GM12891 (cell line): ENCODE measurements at places on chromosomes 7 and 10.

- DNase-seq, result no peak
Measured at GRCh38 chr7:87344446-87344845, 1.0 kb upstream of the CROT start.

DNA sequence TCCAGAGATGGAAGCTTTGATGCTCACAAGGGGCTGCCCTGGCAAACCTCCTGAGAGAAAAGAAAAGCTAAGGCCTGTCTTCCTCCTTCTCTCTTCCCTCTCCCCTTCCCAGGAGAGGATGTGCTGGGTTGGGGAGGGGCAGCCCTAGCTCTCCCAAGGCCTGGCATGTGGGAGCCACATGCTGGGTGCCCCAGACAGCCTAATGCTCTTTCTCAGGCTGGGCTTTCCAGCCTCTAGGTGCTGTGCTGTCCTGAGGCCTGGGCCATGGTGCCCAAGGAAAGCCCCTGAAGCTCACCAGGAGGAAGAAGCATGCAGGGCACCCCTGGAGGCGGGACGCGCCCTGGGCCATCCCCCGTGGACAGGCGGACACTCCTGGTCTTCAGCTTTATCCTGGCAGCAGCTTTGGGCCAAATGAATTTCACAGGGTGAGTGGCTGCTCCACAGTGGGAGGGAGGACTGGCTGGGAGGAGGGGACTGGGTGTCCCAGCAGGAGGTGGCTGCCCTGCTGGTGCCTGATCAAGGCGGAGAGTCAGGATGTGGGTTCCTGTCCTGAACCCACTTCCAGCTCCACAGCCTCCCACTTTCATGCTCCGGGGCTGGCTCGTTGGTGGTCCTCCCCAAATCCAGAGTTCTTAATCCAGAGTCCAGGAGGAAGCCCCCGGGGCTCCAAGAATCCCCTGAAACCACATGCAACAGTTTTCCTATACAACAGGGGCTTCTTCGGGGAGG, 1.7 kb downstream of the CPA5 start:
- DNase-seq, result no peak

- DNase-seq, result no peak
Measured at GRCh38 chr7:108263425-108263824, 133.3 kb upstream of the LAMB4 start.

- DNase-seq, result no peak
Measured at GRCh38 chr10:63664341-63664885, 143.2 kb downstream of the REEP3 start.

DNA sequence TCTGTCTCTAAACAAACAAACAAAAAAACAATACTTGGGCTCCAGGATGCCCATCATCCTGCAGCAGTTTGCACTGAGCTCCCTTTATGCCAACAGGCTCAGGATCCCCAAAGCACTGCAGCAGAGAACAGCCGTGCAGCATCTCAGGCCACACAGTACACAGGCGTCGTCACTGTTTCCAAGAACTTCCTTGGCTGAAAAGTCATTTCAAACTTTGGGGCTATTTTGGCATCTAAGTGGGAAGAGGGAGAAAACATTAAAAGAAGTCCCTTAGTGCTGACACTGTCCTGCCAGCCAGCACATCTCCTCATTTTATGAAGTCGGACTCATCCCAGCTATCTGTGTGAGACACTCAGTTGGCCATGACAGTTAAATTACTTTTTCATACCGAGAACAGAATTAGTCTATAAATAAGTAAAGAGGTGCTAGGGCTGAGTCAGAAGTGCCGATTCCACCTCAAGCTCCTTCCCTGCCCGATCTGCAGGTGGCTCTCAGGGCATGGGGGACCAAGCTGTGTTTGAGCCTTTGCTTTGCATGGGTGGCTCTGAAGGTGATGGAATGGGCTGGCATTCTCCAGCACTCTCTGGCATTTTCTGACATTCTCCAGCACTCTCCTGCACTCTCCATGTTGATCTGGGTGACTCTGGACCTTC, 68.5 kb downstream of the PTPRN2 start:
- no peak for DNase-seq

GRCh38 chr7:142412551-142413193, 154.8 kb upstream of the PRSS58 start:
- peak; percentile 27 for DNase-seq

DNA sequence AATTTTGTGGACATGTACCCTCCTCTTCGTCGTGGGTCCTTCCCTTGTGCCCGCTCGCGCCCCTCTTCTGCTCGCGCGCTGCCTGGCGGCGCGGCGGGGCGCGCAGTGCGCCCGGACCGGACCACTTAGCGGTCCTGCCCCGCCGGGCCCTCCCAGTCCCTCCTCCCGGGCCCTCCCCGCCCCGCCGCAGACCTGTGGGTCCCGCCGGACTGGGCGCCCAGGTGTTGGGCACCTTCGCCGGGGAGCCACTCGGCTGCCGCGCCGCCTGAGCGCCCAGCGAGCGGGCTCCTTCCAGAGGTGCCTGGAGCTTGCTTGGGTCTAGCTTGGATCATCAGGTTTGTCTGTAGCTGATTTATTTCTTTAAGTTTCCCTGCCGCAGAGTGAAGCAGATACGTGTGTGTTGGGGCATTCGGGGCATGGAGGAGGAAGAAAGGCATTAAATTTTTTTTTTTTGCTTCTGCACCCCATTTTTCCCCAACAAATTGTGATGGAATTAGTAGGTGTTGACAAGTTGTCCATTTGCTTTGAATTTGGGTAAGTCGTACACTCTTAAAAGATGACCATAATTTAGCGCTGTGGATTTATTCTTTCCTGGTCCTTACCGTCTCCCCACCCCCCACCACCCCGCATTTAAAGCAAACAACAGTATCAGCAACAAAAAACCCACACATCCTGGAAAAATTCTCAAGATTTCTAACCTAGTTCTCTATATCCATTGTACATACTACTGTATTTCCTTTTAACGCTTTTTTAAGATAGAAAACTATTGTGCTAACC, 905 bp downstream of the C1GALT1 start:
- peak; percentile 23 for DNase-seq

DNA sequence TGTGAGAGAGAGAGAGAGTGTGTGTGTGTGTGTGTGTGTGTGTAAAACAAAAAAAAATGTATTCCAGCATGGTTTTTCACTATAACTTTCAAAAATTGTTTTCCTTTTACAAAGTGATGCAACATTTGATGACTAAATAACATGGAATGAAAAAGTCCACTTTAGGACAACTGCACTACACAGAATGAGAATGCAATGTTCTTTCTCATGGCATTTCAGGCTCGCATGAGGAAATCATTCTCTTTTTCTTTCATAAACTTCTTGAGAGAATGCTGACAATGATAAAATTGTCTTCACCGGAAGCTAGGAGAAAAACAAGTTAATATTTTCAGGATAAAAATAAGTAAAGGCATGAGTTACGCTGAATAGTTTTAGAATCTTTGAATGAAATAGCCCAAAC, 53.7 kb downstream of the SLC16A12 start:
- no peak for DNase-seq

DNA sequence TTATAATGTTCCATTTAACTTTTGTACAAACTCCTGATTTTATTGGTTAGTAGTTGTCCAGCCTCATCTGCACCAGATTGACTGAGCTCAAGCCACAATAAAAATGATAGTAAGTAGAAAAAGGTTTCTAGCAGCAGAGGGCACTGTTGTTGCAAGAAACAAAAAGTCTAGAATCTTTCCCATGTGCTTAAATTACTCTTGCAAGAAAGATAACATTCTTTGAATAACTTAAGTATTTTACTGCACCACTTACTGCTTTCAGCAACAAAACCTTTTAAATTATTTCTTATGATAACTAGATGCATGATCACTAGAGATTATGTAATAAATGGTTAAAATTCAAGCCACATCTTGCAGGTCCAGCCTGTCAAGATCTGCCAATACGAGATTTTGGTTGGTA, 27.0 kb downstream of the LMOD2 start:
- no peak for DNase-seq

DNA sequence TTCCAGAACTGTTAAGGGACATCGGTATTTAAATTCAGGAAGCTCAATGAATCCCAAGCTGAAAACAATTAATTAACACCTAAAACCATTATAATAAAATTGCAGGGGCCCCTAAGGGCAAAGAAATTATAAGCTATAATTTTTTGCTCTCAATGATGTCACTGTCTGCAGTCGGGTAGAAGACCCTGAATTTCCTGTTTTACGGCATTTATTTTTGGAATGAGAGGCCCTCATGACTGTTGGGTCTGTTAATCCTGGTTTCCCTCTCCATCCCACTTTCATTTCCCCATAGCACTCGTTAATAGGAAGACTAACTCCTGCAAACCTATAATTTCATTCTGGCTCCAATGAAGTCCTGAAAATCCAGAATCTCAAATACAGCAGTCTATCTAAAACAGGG, 25.8 kb upstream of the GPR37 start:
- DNase-seq, result no peak

GRCh38 chr7:115499956-115500355, 530.6 kb downstream of the TFEC start:
- no peak for DNase-seq

DNA sequence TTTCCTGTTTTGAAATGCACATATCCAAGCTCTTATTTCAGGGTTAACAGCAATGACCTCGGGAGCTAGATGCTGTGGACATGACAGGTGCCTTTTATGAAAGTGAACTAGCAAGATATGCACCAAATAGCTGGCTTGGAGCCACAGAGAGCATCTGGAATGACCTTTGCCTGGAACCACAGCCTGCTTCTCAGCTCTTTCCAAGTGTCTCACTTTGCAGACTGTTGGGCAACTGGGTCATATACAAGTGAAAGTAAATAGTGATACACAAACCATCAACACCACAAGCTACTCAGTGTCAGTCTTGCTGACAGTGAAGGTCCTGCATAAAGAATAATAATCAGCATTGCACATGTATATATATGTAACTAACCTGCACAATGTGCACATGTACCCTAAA, 183.5 kb downstream of the RNF133 start:
- no peak for DNase-seq

GRCh38 chr7:114865564-114865963, 56.3 kb upstream of the MDFIC start:
- DNase-seq, result no peak

DNA sequence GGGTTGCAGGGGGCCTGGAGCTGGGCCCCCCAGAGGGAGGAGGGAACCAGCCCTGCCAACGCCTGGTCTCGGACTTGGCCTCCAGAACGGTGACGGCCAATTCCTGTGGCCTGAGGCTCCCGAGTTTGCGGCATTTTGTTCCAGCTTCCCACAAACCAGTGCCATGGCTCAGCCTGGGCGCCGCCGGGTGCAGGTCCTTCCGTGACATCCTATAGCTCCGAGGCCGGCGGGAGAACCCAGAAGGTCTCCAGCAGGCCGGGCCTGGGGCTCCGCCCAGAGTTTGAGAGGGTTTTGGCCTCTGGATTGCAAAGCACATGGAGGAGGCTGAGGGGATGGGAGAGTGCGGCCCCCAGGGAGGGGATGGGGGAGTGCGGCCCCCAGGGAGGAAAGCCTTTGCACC, 92.6 kb downstream of the UNCX start:
- no peak for DNase-seq

DNA sequence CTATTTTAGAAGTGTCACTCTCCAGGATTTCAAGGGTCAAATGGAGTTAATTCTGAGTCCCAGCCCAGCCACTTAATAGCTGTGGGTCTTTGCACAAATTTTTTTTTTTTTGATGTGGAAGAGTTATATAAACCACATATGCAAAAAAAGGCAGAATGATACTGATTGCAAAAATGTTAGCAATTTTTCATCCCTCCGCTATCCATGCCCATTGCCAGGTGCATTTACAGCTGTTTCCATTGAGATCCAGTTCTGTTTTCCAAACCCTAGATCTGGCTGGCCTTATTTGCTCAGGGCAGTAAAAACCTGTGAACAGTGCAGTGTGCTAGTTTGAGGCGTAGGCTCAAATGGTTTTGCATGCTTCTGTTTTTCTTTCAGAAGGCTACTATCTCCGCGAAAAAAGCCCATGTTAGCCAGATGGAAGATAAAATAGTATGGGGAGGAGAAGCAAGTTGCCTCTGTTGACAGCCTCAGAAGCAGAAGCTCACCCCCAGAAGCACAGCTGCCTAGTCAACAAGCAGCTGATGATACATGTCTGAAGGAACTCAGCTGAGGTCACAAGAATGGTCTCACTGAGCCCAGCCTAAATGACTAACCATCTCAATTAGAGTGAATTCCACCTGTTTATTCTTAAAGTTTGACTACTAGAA, 997 bp upstream of the ZNF138 start:
- no peak for DNase-seq

DNA sequence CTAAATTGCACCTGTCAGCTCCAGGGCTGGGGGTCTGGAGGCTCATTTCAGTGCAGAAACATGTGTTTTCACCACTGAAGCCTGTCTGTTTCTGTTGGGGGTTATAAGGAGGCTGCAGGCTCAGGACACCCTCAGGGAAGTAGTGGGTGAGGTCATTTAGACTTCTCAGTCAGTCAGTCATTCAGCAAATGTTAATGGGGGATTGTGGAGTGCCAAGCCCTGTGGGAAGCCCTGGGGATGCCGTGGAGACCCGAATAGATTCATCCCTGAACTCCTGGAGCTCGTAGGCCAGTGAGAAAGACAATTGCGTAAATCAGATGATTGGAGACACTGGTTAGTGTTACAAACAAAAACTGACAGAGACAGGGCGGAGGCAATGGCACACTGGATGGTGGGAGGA, 19.2 kb downstream of the LHPP start:
- no peak for DNase-seq

DNA sequence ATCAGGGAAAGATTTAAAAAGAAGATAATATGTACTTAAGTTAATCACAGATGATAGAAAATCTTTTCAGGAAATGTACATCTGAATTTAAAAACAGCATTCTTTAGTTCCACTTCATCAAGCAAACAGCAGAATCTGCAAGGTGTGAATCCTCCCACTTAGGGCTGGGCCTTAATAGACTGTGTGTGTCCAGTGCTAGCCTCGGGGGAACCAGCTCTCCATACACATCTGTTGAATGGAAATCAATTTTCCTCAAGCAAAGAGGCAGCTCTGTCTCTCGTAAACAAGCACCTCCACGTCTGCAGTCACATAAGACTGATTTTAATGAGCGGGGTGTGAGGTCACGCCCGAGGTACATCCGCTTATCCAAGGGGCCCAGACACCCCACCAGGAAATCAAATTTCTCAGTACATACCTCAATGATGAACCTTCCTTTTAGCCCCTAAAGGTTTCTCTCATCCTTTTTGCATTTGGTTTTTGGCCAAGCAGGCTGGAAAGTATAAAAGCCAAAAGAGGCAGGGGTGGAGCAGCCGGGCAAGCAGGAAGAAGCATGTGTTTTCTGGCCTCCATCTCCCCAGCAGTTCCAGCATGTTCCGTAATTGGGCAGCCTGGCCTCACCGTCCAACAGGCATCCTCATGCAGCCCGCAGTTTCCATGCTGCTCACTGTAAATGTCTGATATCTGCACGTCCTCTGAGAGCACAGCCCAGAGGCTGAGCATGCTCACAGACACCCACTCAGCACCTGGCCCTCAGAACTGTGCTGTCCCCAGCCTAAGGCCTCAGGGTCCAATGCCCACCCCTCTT, 131.3 kb downstream of the GLI3 start:
- no peak for DNase-seq

GRCh38 chr10:99804471-99804870, 22.0 kb downstream of the ABCC2 start:
- DNase-seq, result no peak

- no peak for DNase-seq
Measured at GRCh38 chr7:19665399-19666008, 43.3 kb downstream of the POLR1F start.
